ENCODE measurements at places on chromosomes 3 and 15. TPM values are rescaled to one million over a fixed set of nuclear protein-coding genes. Genes with fewer than 3 reads are reported as not detected.

Gene FBXO40
- total RNA-seq: 0.06 TPM

Gene CD80
- total RNA-seq: not detected

Gene LRRC15
- 0.10 TPM for total RNA-seq

Gene ISLR2
- 5.2 TPM for total RNA-seq

DNA sequence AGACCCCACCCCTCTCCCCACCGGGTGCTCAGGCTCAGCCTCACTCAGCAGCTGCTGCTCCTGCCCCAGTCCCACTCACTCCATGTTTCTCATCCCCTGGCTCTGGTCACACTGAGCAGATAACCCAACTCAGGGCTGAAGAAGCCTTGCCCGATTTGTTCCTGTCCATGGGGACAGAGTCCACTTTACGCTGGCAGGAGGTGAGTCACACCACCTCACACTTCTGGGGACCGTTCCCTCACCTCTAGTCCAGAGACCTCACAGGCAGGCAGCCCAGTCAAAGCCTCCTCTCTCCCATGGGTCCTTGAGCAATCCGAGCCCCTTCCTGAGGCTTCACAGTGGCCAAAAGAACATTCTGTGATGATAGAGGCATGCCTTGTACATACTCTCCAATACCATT is 1.4 kb downstream of the CIDEC start:
- H3K27me3 ChIP-seq: no peaks in the 10 kb centered on the region
- no peaks in the 10 kb centered on the region for H3K4me1 ChIP-seq
- DNase-seq: no peak
- H3K36me3 ChIP-seq: no peaks in the 10 kb centered on the region
- no peak overlapping the region for H3K4me3 ChIP-seq

DNA sequence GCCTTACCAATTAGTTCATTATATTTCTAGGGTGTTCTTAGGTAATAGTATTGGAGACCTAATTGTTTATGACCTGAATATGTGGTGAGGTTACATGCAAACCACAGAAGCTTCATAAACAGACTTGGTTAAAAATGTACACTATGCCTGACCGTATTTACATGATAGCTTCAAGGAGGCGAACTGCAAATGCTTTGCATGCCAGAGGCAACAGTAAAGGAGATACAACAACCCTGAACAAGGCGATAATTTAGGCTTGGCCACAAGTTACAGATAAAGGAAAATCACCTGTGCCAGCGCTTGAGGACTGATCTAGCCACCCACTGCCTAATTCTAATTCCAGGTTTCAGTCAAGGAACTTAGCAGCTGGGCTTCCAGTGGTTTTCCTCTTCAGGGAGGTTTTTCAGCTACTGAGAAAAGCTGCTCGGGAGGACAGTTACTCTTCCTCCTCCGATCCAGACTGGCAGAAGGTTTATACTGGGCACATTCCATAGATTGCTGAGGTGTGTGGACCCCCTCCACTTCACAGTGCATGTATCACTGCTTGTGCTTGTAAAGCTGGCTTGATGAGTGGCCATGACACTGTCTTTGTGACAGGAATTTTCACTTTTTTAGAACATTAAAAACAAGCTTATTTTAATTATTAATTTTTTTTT is 95.6 kb downstream of the DHX36 start:
- no peaks in the 10 kb centered on the region for H3K27me3 ChIP-seq
- DNase-seq: no peak
- no peak overlapping the region for H3K4me3 ChIP-seq
- no peaks in the 10 kb centered on the region for H3K36me3 ChIP-seq

DNA sequence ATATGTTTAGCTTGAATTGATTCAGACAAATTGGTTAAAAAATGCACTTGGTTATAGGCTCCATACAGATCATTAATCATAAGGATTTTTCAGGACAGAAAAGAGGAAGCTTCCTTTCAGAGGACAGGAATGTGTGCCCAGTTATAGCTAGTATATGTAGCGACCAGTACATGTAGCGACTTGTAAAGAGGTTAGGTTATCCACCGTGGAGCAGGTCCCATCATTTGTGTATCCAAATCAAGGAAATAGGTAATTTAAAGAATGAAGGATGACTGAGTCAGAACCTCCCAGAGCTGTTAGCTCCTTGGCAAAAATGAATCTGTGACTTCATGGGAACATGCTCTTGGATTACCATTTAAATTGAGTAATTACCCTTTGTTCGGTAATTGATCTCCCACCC is 15.8 kb upstream of the P2RY12 start:
- H3K4me1 ChIP-seq: no peaks in the 10 kb centered on the region
- no peaks in the 10 kb centered on the region for H3K27me3 ChIP-seq
- DNase-seq: no peak
- H3K4me3 ChIP-seq: no peak overlapping the region

DNA sequence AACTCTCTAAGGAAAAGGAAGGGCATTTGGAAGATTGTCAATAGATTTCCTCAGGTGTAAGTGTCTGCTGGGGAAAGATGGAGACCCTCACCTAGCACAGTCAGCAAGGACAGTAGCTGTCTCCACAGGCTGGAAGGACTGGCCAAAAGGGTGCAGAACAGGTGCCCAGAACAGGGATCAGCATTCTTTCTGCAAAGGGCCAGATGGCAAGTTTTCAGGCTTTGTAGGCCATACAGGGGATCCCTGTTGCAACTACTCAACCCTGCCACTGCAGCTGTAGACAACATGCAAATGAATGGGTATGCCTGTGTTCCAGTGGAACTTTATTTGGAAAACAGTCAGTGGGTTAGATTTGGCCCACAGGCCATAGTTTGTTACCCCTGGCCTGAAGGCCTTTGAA is 8.1 kb downstream of the AGBL1 start:
- no peak overlapping the region for H3K4me3 ChIP-seq
- H3K4me1 ChIP-seq: peaks cover 3% of the 10 kb centered on the region
- H3K27me3 ChIP-seq: no peaks in the 10 kb centered on the region
- no peak for DNase-seq
- H3K36me3 ChIP-seq: no peaks in the 10 kb centered on the region

DNA sequence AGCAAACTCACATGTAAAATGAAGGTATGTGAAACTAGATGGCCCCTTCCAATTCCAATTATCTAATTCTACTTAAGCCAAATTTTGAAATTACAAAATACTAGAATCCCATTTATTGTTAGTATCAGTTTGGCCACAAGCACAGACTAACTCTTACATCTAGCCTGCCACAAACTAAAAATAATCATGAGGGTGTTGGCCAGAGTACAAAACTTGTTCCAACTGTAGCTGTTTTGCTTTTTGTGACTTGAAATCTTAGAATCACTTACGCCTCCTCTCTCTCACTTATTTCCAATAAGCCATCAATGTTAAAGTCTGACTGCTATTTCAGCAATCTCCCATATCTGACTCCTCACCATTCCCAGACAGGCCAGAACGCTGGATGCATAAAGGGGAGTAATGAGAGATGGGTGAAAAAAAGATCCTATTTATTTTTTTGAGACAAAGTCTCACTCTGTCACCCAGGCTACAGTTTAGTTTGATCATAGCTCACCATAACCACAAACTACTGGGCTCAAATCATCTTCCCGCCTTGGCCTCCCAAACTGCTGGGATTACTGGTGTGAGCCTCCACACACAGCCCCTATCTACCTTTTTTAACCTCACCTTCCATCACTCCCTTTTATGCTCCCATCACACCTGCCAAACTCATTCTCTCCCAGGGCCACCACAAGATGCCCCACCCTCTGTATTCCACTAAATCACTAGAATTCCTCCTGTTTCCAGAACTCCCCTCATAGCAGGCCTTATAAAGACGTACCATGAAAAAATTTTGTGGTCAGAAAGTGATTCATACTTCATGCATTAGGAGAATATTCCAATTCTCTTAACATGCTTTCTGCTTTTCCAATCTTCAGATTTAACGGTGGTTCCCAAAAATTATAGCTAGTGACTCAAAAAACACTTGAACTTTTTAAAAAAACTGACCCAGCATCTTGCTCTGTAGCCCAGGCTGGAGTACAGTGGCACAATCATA is 36.5 kb downstream of the ATOSA start:
- H3K27ac ChIP-seq: no peak overlapping the region
- H3K4me1 ChIP-seq: no peaks in the 10 kb centered on the region
- no peaks in the 10 kb centered on the region for H3K27me3 ChIP-seq
- H3K4me3 ChIP-seq: no peak overlapping the region
- peak; percentile 57 for DNase-seq

- H3K4me3 ChIP-seq: no peak overlapping the region
- peaks cover 18% of the 10 kb centered on the region for H3K4me1 ChIP-seq
- no peaks in the 10 kb centered on the region for H3K27me3 ChIP-seq
- no peak for DNase-seq
- no peak overlapping the region for H3K27ac ChIP-seq
Observed at GRCh38 chr15:66944121-66944520, 121.3 kb upstream of the SMAD3 start.

- no peak overlapping the region for H3K27ac ChIP-seq
- no peak overlapping the region for H3K4me3 ChIP-seq
- no peaks in the 10 kb centered on the region for H3K4me1 ChIP-seq
Observed at GRCh38 chr3:157362348-157362747, 74.3 kb upstream of the PTX3 start.
